Ascending aorta (tissue), 2 donors: ENCODE measurements at places on chromosomes 7 and 10. TPM values are rescaled to one million over a fixed set of nuclear protein-coding genes. Genes with fewer than 3 reads are reported as not detected.

GRCh38 chr7:81233208-81233940 lies 314.5 kb upstream of the SEMA3C start:
- H3K4me3 ChIP-seq = no peak overlapping the region
- H3K36me3 ChIP-seq = no peaks in the 10 kb centered on the region
- H3K27ac ChIP-seq = no peak overlapping the region
- no peak for DNase-seq

- no peaks in the 10 kb centered on the region for H3K4me1 ChIP-seq
- no peaks in the 10 kb centered on the region for H3K36me3 ChIP-seq
- H3K27ac ChIP-seq = no peak overlapping the region
- H3K27me3 ChIP-seq = no peaks in the 10 kb centered on the region
- no peak overlapping the region for H3K4me3 ChIP-seq
These were observed 63.2 kb upstream of the TOMM7 start for GRCh38 chr7:22885797-22886261.

DNA sequence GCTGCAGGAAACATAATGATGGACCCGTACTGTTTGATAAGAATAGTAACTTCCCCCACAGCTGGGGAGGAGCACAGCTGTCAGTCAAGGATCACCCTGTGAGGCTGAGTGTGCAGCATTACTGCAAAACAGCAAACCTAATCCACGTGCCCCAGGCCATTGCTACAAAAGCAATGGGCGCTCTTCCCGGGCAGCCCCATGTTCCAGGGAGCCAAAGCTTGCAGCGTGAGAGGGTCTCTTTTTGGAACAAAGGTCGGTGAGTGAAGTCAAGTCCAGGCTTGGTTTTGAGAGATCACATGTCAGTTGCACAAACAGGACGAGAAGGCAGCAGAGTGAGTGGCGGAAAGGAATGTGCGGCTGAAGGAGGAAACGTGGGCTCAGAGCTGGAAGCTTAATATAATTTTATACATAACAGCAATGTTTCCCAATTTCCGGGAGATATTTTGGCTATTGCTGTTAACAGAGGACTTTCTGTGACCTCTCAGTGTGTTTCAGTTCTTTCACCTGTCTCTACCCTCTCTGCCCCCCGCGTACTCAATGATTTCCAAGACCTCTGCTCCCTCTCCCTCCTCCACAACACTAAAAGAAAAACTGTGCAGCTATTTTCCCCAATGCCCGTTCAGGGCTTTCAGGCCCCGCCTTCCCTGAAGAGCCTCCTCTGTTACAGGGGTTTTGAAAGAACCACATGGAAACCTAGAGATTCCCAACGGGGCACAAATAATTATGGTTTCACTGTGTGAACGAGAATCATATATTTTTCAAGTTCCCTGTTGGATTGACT lies 128.9 kb downstream of the MTPAP start:
- peak overlapping the region; percentile 39 for H3K27ac ChIP-seq
- no peak for DNase-seq
- peak overlapping the region; percentile 47 for H3K4me3 ChIP-seq
- H3K27me3 ChIP-seq = no peaks in the 10 kb centered on the region

DNA sequence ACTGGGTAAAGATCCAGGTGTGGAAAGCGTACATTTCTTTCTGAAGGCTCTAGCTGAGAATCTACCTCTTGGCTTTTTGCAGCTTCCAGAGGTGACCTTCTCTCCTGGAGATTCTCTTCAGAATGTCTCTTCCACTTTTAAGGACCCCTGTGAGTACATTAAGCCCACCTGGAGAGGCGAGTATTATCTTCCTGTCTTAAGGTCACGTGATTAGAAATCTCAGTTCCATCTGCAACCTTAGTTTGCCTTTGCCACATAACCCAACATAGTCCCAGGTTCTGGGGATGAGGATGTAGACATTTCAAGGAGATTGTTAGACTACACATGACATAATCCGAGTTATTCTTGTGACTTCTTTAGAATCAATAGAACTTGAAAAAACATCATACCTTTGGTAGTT lies 665.5 kb upstream of the POM121L12 start:
- H3K27me3 ChIP-seq = no peaks in the 10 kb centered on the region
- H3K27ac ChIP-seq = no peak overlapping the region
- DNase-seq = no peak
- no peaks in the 10 kb centered on the region for H3K4me1 ChIP-seq
- H3K4me3 ChIP-seq = no peak overlapping the region

HMX2 gene
- not detected for total RNA-seq

GRCh38 chr7:14747701-14748100 lies 154.8 kb downstream of the DGKB start:
- H3K4me1 ChIP-seq = no peaks in the 10 kb centered on the region
- no peaks in the 10 kb centered on the region for H3K36me3 ChIP-seq
- H3K27me3 ChIP-seq = no peaks in the 10 kb centered on the region
- no peak overlapping the region for H3K4me3 ChIP-seq
- H3K27ac ChIP-seq = no peak overlapping the region

TAS2R5 gene
- not detected for total RNA-seq

- no peak overlapping the region for H3K4me3 ChIP-seq
- no peaks in the 10 kb centered on the region for H3K27me3 ChIP-seq
- no peaks in the 10 kb centered on the region for H3K36me3 ChIP-seq
- no peak overlapping the region for H3K27ac ChIP-seq
These were observed 92.5 kb downstream of the CSTF2T start for GRCh38 chr10:51606825-51607462.

DNA sequence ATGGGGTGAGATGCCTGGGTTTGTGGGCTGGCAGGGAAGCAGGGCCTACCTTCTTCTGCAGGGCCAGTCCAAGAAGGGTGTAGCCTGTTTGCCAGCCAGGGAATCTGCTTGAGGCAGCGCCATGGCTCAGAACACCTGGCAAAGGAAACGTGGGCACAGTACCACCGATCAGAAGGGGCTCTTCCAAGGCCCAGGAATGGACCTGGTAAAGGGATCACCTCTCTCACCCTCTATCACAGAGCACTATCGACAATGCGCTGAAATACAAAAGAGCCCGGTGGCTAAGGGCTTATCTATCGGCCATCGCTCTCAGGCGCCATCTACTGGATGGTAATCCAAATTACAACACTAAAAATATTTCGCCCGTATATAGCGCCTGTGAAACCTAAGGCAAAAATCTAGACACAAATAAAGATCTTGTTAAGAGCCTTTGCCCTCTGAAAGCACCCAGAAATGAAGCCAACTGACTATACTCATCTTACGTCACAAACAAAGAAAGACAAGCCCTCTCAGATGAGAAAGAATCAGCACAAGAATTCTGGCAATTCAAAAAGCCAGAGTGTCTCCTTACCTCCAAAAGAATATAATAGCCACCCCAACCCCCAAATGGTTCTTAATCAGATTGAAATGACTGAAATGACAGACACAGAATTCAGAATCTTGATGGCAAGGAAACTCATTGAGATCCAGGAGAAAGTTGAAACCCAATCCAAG lies 217.8 kb upstream of the HPS1 start:
- H3K36me3 ChIP-seq = no peaks in the 10 kb centered on the region
- H3K27me3 ChIP-seq = no peaks in the 10 kb centered on the region
- no peak overlapping the region for H3K4me3 ChIP-seq
- no peak overlapping the region for H3K27ac ChIP-seq
- DNase-seq = no peak

DNA sequence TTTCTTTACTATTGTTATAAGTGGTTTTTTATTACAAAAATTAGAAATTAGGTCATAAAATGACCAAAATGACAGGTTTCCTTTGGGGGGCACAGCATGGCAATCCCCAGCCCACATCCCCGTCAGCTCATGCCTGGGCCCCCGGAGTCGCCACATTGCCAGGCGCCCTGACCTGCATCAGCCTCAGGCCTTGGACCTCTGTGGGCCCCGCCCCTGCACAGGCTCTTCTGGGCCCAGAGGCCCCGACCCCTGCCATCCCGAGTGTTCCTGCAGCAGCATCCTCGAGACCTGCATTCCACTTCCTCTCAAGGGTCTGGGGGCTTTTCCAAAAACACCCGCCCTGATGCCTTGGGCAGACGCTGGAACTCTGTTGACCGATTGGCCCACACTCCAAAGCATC lies 391.1 kb upstream of the MGMT start:
- no peaks in the 10 kb centered on the region for H3K4me1 ChIP-seq
- H3K27ac ChIP-seq = no peak overlapping the region
- no peak for DNase-seq
- no peaks in the 10 kb centered on the region for H3K27me3 ChIP-seq
- H3K4me3 ChIP-seq = no peak overlapping the region

ADIRF gene
- total RNA-seq = 882 TPM

HOXA7 gene
- 12.0 TPM for total RNA-seq

GRCh38 chr10:31062856-31063255 lies 31.2 kb upstream of the ZNF438 start:
- H3K4me1 ChIP-seq = peaks cover 17% of the 10 kb centered on the region
- no peaks in the 10 kb centered on the region for H3K27me3 ChIP-seq
- peak overlapping the region; percentile 63 for H3K27ac ChIP-seq
- DNase-seq = no peak
- no peaks in the 10 kb centered on the region for H3K36me3 ChIP-seq

DNA sequence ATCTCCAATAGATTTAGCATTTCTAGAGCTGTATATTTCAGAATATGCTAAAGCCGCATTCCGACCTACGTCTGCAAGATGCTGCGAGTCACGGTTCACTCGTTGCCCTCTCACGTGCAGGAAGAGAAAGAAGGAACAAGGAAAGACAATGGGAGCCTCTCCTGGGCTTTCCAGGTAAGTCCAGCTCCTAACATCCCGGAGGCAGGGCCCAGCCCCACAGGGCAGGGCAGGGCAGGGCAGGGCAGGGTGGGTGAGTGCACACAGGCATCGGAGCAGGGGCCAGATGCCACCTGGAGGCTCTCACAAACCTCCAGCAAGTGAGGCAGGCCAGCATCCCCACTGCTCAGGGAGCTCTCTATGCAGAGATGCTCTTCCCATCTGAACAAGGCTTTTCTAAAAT lies 50.8 kb downstream of the VOPP1 start:
- no peak overlapping the region for H3K4me3 ChIP-seq
- peaks cover 33% of the 10 kb centered on the region for H3K4me1 ChIP-seq
- no peak for DNase-seq
- no peaks in the 10 kb centered on the region for H3K27me3 ChIP-seq

- H3K4me3 ChIP-seq = no peak overlapping the region
- no peak for DNase-seq
- no peaks in the 10 kb centered on the region for H3K27me3 ChIP-seq
- no peak overlapping the region for H3K27ac ChIP-seq
- H3K36me3 ChIP-seq = no peaks in the 10 kb centered on the region
These were observed 82.3 kb downstream of the ANKRD7 start for GRCh38 chr7:118306771-118307170.

- no peak for DNase-seq
- no peak overlapping the region for H3K4me3 ChIP-seq
- H3K4me1 ChIP-seq = no peaks in the 10 kb centered on the region
These were observed 128.0 kb downstream of the MBL2 start for GRCh38 chr10:52644373-52645186.

GRCh38 chr10:101771380-101771779 lies 4.5 kb downstream of the FGF8 start:
- no peaks in the 10 kb centered on the region for H3K36me3 ChIP-seq
- DNase-seq = no peak
- H3K4me1 ChIP-seq = peaks cover 10% of the 10 kb centered on the region
- H3K27me3 ChIP-seq = peaks cover 22% of the 10 kb centered on the region

GRCh38 chr7:46131916-46132795 lies 211.1 kb upstream of the IGFBP3 start:
- H3K27ac ChIP-seq = no peak overlapping the region
- DNase-seq = no peak
- H3K4me3 ChIP-seq = no peak overlapping the region
- H3K4me1 ChIP-seq = no peaks in the 10 kb centered on the region
- H3K36me3 ChIP-seq = no peaks in the 10 kb centered on the region

GRCh38 chr7:24723178-24723530 lies 34.1 kb downstream of the GSDME start:
- no peak for DNase-seq
- peaks cover 4% of the 10 kb centered on the region for H3K36me3 ChIP-seq
- H3K27me3 ChIP-seq = no peaks in the 10 kb centered on the region

DNA sequence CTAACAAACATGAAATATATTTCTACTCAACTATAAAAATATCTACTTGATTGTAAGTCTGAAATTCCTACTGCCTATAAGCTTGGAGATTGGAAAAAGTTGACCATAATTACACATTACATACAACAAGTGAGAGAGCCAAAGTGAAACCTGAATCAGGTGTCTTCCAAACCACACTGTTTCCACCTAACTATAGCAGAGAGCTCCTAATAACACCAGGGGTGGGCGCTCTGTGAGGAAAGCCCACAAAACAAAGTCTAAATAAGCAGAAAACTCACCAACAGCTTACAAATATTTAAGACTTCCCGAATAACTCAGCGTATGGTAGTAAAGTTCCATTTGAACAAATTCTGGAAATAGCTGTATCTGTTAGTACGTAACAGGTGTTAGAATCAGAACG lies 119.9 kb downstream of the GPR37 start:
- no peak for DNase-seq
- no peak overlapping the region for H3K27ac ChIP-seq
- no peaks in the 10 kb centered on the region for H3K36me3 ChIP-seq
- no peaks in the 10 kb centered on the region for H3K4me1 ChIP-seq
- H3K4me3 ChIP-seq = no peak overlapping the region

- no peaks in the 10 kb centered on the region for H3K36me3 ChIP-seq
- no peak overlapping the region for H3K27ac ChIP-seq
- no peak overlapping the region for H3K4me3 ChIP-seq
- no peak for DNase-seq
These were observed 44.5 kb downstream of the LRRC18 start for GRCh38 chr10:48894911-48895802.

GRCh38 chr7:28083998-28084985 lies 96.3 kb downstream of the JAZF1 start:
- DNase-seq = no peak
- H3K4me3 ChIP-seq = no peak overlapping the region
- no peaks in the 10 kb centered on the region for H3K36me3 ChIP-seq
- peak overlapping the region; percentile 49 for H3K27ac ChIP-seq
- H3K27me3 ChIP-seq = no peaks in the 10 kb centered on the region

DNA sequence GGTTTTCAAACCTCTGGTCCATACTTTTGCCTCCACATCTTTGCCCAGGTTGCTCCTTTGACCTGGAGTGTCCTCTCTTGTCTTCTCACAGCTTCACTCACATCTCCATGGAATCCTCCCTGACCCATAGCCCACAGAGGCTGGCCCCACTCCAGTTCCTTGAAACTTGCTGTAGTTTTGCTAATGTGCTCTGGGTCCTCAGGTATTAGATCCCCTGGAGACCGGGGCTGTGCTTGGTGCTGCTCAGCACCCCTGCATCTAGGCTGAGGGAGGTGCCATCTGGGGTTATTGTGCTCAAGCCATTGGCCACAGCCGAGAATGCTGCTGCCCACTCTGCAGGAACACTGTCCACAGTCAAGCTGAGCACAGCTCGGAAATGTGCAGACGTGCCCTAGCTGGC lies 16.5 kb downstream of the KNDC1 start:
- no peaks in the 10 kb centered on the region for H3K27me3 ChIP-seq
- H3K27ac ChIP-seq = no peak overlapping the region
- DNase-seq = no peak
- no peaks in the 10 kb centered on the region for H3K4me1 ChIP-seq

NEUROD6 gene
- not detected for total RNA-seq

DNA sequence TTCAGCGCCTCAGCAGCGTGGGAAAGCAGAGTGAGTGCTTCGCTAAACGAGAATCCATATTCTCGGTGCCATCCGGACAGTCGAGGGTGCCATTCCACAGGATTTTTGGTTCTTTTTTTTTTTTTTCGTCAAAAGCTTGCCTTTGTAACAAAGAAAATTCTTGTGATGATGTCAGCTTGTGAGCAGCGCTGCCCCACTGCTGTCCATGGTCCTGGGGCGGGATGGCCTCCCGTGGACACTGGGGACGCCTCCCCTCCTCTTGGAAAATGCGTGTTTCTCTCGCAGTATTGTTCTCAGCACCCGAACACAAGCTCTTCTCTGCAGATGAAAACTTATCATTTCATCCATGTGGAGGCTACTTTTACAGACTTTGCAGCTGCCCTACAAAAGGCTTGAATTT lies 477.4 kb downstream of the TCERG1L start:
- DNase-seq = no peak
- H3K36me3 ChIP-seq = no peaks in the 10 kb centered on the region
- no peaks in the 10 kb centered on the region for H3K4me1 ChIP-seq
- no peak overlapping the region for H3K4me3 ChIP-seq
- no peak overlapping the region for H3K27ac ChIP-seq

CCT6A gene
- total RNA-seq = 86.2 TPM
